ENCODE measurements at places on chromosomes 4 and X. TPM values are rescaled to one million over a fixed set of nuclear protein-coding genes. Genes with fewer than 3 reads are reported as not detected.

SLC35A2 gene
- total RNA-seq: 17.4 TPM

CT45A1 gene
- total RNA-seq: not detected

F9 gene
- total RNA-seq: not detected

BEX1 gene
- not detected for total RNA-seq

SPANXN3 gene
- total RNA-seq: not detected

PASD1 gene
- total RNA-seq: not detected

AFM gene
- total RNA-seq: not detected

PF4V1 gene
- total RNA-seq: not detected

DGKK gene
- not detected for total RNA-seq

GUCY1B1 gene
- 0.96 TPM for total RNA-seq

NKX3-2 gene
- total RNA-seq: not detected

ADRA2C gene
- 0.60 TPM for total RNA-seq

CLTRN gene
- 0.20 TPM for total RNA-seq

LGI2 gene
- 0.20 TPM for total RNA-seq

PRKG2 gene
- total RNA-seq: 1.3 TPM

AFF2 gene
- total RNA-seq: 0.24 TPM

GUCY1A1 gene
- total RNA-seq: 2.5 TPM

CCKAR gene
- not detected for total RNA-seq

CCDC149 gene
- total RNA-seq: 2.7 TPM

NRK gene
- not detected for total RNA-seq

SPINK2 gene
- total RNA-seq: 0.92 TPM

NEUROG2 gene
- total RNA-seq: not detected

APEX2 gene
- 16.3 TPM for total RNA-seq

PABPC4L gene
- total RNA-seq: 0.28 TPM

ARL9 gene
- total RNA-seq: 0.24 TPM

GPR50 gene
- not detected for total RNA-seq

TGIF2LX gene
- not detected for total RNA-seq

TMEM31 gene
- not detected for total RNA-seq

PRR32 gene
- not detected for total RNA-seq

SORCS2 gene
- total RNA-seq: 5.0 TPM

RENBP gene
- 0.52 TPM for total RNA-seq

SPIN4 gene
- total RNA-seq: 8.4 TPM

HSD17B13 gene
- total RNA-seq: not detected

JADE3 gene
- 4.9 TPM for total RNA-seq

S100P gene
- 1,144 TPM for total RNA-seq

NXF3 gene
- total RNA-seq: not detected

EDA gene
- 1.5 TPM for total RNA-seq

TMEM255A gene
- 0.20 TPM for total RNA-seq

TMSB4X gene
- total RNA-seq: 1,041 TPM

DMD gene
- total RNA-seq: 5.1 TPM

LONRF3 gene
- total RNA-seq: 0.16 TPM

PWWP3B gene
- total RNA-seq: 0.04 TPM

VEGFC gene
- 1.1 TPM for total RNA-seq

AMBN gene
- not detected for total RNA-seq

SLC26A1 gene
- total RNA-seq: not detected

NMU gene
- 96.3 TPM for total RNA-seq

TEC gene
- 6.3 TPM for total RNA-seq

MAGEA9B gene
- not detected for total RNA-seq

SPANXA2 gene
- not detected for total RNA-seq

CYTL1 gene
- 0.88 TPM for total RNA-seq

MAGEA1 gene
- total RNA-seq: not detected

VAMP7 gene
- 24.5 TPM for total RNA-seq

TMEM156 gene
- 0.16 TPM for total RNA-seq

BMPR1B gene
- 0.24 TPM for total RNA-seq

All from esophagus mucosa (tissue), 1 donor.